Activated B cell treated with CpG ODN at 0.5 μM for 24 hours (primary cell): ENCODE measurements at places on chromosomes 7 and 10. TPM values are rescaled to one million over a fixed set of nuclear protein-coding genes. Genes with fewer than 3 reads are reported as not detected.

Gene CCL26
- total RNA-seq: not detected in 2 replicates

Gene SLC16A12
- not detected in 2 replicates for total RNA-seq

Gene HTR7
- not detected in 2 replicates for total RNA-seq

Gene WDFY4
- 480 and 488 TPM in 2 replicates for total RNA-seq

Gene ANK3
- 4.0 and 4.2 TPM in 2 replicates for total RNA-seq

Gene LIPF
- not detected in 2 replicates for total RNA-seq

Gene ZNF736
- total RNA-seq: 54.4 and 71.6 TPM in 2 replicates

Gene CAMK2B
- 0.17 and 0.58 TPM in 2 replicates for total RNA-seq

Gene DOCK4
- total RNA-seq: 0.61 and 0.73 TPM in 2 replicates

- H3K36me3 ChIP-seq: no peaks in the 10 kb centered on the region
- H3K27ac ChIP-seq: no peak overlapping the region
- DNase-seq: no peak
- H3K4me3 ChIP-seq: no peak overlapping the region
These were observed 13.2 kb upstream of the PWWP2B start for GRCh38 chr10:132383751-132384196.

DNA sequence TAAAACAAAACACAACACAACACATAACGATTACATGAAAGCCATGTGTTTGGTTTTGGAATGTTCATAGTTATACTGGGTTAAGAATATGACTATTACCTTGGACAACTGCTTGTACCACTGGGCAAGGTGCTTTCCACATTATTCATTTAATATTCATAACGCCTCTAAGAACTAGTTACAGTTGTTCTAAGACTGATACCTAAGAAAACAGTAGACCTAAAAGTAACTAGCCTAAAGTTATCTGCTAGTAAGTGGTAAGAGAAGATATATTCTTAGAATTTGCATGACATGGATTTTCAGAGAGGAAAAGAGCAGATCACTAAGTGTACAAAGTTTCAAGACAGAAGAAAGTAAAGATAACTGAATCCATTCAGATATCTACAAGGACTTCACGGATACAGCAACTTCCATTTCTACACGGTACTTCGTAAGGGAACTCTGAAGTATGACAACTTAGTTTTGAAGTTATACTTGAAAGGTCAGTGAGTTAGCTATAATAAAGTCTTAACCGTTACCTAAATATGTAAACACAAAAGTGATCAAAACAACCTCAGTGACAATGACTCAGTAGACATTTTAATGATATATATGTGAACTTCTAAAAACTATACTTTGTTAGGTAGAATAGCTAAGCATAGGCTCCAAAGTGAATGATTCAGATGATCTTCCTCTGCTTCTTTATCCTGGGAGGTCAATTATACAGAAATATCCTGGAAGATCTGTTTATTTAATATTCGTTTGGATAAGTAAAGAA, 65.1 kb downstream of the MINDY3 start:
- no peak for DNase-seq
- H3K27ac ChIP-seq: no peak overlapping the region
- no peak overlapping the region for H3K4me3 ChIP-seq
- peaks cover 69% of the 10 kb centered on the region for H3K36me3 ChIP-seq

GRCh38 chr7:107860981-107861652, 29.9 kb upstream of the DLD start:
- no peaks in the 10 kb centered on the region for H3K36me3 ChIP-seq
- DNase-seq: no peak
- no peak overlapping the region for H3K27ac ChIP-seq
- H3K27me3 ChIP-seq: peaks cover 4% of the 10 kb centered on the region
- peaks cover 7% of the 10 kb centered on the region for H3K4me1 ChIP-seq

DNA sequence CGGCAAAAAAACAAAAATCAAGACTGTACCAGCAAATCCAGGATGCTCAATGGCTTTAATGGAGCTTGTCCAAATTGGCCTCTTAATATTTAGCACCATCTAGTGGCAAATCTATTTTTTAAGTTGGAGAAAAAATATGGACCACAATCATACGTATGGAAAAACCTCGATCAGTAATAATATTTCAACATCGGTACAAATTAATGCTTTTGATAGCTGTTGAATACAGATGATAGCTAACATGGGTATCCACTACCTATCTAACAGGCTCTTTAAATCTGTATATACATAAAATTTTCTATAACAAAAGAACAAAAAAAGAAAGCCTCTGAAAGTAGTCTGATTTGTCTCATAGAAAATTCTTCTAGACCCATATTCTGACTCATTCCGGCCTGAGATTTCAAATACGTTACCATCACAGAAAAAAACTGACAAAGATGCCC, 29.2 kb downstream of the COA1 start:
- no peak for DNase-seq
- H3K27ac ChIP-seq: peak overlapping the region; percentile 68
- peak overlapping the region; percentile 21 for H3K4me3 ChIP-seq
- H3K4me1 ChIP-seq: peaks cover 30% of the 10 kb centered on the region
- no peaks in the 10 kb centered on the region for H3K27me3 ChIP-seq

DNA sequence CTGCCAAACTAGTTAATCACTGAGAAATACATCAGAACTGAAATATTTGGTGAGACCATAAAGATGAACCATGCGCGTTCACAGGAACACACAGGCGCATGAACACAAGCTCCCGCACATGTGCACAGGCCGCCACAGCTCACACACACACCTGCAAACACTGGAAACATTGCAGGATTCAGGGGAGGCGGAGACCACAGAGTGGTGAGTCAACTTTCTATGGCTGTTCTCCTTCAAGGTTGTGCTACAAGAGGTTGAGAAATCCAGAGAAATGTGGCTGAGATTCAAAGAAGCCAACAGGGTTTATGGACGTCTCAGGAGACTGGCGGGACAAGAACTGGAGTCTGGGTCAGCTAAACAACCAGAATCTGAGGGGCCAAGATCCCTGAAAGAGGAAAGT, 17.8 kb downstream of the ESYT2 start:
- H3K4me3 ChIP-seq: no peak overlapping the region
- peaks cover 52% of the 10 kb centered on the region for H3K4me1 ChIP-seq
- no peak for DNase-seq
- H3K27ac ChIP-seq: no peak overlapping the region
- H3K27me3 ChIP-seq: no peaks in the 10 kb centered on the region

DNA sequence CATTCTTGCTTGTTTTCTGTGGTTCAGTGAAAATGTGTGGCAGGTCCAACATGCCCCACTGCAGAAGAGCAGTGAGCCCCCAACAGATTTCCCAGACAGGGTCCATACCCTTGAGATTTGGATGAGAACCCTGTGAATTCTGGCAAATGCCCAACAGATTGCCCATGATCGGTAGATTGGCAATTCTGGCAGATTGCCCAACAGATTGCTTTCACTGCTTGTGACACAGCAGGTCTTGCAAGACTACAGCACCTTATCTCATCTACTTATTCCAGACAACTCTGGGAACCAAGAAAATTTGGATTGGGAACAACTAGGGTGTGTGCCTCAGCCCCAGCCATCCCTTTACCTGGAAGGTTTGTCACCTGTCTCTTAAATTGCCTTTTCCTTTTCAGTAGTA, 143.7 kb upstream of the COL1A2 start:
- DNase-seq: no peak
- H3K27ac ChIP-seq: no peak overlapping the region

DNA sequence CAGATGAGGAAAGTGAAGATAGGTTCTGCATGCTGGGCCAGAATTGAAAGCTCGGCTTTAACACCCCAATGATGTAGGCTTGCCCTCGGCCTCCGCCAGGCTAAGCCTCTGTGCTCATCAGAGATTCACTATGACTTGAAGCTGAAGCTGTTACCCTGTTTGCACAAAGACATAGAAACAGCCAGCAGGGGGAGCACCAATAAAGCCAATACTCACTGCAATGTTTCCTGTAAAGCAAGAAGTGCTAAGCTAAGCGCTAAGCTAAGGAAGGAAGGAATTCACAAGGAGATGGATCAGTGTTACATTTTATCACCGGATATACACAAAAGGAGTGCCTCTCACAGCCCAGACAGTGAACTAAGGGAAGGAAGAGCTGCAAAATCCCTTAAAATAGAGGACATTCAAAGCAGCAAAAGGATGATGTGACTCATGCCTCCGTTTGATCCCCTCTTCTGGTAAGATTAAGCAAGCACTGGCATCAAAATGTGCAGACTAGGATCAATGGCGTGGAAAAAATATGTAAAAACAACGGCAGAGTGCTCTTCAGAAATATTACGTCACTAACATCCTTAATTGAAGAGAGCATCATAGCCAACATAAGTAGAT, 153.8 kb downstream of the COBL start:
- no peaks in the 10 kb centered on the region for H3K36me3 ChIP-seq
- peaks cover 7% of the 10 kb centered on the region for H3K4me1 ChIP-seq
- H3K4me3 ChIP-seq: no peak overlapping the region
- DNase-seq: peak; percentile 18

- peaks cover 34% of the 10 kb centered on the region for H3K36me3 ChIP-seq
- no peak overlapping the region for H3K4me3 ChIP-seq
- H3K27ac ChIP-seq: no peak overlapping the region
- H3K27me3 ChIP-seq: no peaks in the 10 kb centered on the region
- peaks cover 40% of the 10 kb centered on the region for H3K4me1 ChIP-seq
These were observed 24.9 kb downstream of the CYP2W1 start for GRCh38 chr7:1007901-1008300.

DNA sequence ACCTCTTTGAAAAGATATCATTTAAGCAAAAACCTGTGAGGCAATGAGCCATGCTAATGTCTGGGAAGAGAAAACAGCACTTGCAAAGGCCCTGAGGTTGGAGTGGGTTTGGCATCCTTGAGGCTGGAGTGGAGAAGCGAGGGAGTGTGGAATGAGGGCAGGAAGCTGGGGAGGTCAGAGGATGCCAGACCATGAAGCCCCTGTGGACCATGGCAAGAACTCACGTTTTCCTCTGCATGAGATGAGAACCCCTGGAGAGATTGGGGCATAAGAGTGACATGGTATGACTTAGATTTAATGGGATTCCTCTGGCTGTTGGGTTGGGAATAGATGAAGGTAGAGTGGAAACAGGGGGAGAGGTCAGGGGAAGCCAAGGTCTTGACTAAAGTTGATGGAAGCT, 49.4 kb downstream of the GPR26 start:
- H3K27me3 ChIP-seq: peaks cover 12% of the 10 kb centered on the region
- no peak overlapping the region for H3K27ac ChIP-seq
- no peak for DNase-seq
- H3K36me3 ChIP-seq: no peaks in the 10 kb centered on the region
- no peak overlapping the region for H3K4me3 ChIP-seq
- no peaks in the 10 kb centered on the region for H3K4me1 ChIP-seq

DNA sequence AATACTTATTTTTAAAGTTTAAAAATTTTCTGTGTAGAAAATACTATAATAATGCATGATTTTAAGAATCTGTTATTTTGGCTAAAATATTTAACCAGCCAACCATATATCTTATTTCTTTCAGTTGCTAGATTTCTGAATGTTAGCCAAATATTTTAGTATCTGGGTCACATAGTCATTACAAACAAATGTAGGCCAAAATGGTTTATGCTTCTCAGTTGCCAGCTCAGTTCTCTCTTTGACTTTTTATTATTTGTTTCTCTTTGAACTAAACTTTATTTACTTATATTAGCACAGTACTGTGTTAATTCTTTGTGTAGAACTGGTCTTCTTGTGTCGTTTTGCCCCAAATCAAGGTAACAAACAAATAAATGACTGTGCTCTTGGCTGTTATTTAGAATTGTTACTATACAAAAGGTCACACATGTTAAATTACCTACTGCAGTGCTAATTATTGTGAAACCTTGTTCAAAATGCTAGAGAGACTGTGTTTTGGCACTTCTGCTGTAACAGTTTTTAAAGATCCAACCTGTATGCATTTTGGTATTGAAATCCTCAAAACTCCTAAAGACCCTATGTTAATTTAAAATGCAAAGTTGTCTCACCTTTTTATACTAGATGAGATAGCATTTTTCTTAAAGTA, 39.8 kb downstream of the ZEB1 start:
- H3K27ac ChIP-seq: no peak overlapping the region
- H3K4me1 ChIP-seq: peaks cover 19% of the 10 kb centered on the region
- no peak for DNase-seq
- H3K36me3 ChIP-seq: peaks cover 16% of the 10 kb centered on the region
- H3K4me3 ChIP-seq: no peak overlapping the region
- no peaks in the 10 kb centered on the region for H3K27me3 ChIP-seq

DNA sequence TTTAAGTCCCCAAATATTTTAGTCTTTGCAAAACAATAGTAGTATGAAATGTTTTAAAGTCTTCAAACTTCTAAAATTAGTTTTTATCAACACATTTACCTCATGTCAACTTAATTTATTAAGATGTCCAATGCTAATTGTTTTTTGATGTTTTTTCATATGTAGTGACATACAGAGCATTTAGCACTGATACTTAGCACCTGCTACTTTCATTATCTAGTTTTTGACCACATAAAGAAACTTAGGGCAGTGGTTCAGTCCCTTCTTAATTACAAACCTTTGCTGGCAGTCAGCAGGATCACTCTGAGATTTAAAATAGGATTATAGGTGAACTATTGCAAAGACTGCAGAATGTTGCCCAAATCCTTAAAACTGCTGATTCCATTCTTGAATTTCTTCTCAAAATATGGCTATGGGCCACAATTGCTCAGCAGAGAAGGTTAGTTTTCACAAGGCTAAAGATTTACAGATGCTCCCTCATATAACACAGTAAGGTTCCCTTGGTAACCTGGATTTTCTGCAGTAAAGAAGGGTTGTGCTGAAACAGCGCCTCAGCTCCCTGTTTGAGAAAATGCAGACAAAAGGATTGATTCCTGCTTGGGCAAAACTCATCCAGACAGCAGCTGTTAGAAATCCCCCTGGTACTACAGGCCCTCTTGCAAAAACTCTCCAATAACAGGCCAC, 3.4 kb downstream of the GPR85 start:
- peaks cover 45% of the 10 kb centered on the region for H3K27me3 ChIP-seq
- no peaks in the 10 kb centered on the region for H3K36me3 ChIP-seq
- H3K4me1 ChIP-seq: peaks cover 7% of the 10 kb centered on the region
